HAP-1 (cell line): ENCODE measurements at places on chromosomes 11 and 22.

DNA sequence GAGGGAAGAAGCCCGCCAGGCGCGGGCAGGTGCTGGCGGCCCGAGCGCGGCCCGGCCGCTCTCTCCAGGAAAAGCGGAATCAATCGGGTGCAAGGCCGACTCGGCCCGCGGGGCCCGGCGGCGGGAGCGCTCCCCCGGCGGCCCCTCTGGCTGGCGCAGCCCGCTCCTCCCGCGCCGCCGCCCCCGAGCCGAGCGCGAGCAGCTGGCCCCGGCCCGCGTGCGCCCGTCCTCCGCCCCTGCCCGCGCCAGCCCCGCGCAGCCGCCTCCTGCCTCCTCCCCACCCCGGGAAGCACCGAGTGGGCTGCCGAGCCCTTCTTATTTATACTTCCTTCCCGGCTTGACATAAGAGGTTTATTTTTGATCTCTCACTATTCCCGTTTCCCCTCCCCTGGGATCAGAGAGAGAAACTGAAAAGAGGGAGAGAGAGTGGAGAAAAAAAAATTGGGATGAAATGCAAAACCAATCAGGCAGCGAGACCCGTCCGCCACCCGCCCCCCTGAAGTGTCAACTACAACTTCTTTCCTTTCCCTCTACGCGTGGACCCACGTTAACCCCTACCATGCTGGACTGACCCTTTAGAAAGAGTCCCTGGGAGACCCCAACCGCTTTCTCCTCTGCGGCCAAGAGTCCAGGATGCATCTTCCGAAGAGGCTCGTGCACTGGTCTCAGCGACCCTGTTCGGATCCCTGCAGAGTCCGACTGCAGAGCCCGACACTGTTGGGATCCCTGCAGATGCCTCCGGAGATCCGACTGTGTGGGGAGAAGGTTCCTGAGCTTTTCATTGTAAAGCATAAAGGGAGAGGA, at the start of gene ADAMTS8:
TSS of gene ADAMTS8 (minus strand) at position 294 of the 804 bp plus-strand sequence. CDS start 323 bp downstream, outside the sequence.
- DNase-seq = no peak

GRCh38 chr22:50115693-50116092, 25.9 kb downstream of the MOV10L1 start:
- DNase-seq = no peak

GRCh38 chr11:130416906-130417305, 11.5 kb downstream of the ADAMTS8 start:
- no peak for DNase-seq

DNA sequence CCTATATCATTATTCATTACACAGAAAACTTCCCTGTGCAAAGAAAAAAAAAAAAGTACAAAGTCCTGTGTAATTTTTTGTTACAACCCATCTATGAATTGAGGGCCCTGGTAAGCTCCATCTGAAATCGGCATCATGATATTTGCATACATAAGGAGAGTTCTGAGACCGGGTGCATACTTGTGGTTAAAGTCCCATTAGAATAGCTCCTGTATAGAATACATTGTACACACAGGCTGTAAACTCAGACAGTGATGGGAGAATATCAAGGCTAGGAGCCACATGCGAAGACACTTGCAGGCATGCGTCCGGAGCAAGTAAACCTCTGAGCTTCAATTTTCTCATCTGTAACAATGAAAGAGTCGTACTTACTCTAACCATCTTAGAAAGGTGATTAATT, 353.2 kb downstream of the ETS1 start:
- no peak for DNase-seq

DNA sequence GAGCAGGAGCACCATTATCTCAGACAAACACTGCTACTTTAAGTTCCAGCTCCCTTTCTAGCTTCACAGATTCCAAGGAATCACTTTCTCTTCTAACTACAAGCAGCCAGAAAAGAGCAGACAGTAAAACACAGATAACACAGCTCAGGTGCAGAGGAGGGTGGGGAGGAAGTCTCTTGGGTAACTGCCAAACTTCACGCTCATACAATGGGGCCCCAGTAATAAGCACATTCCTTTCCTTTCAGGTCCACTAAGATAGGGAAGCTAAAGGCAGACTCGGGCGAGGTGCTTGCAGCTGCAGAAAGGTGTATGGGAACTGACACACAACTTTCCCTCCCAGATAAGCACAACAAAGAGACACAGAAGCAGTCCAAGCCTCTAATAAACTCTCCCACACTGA, 69.2 kb upstream of the OR9G4 start:
- no peak for DNase-seq

DNA sequence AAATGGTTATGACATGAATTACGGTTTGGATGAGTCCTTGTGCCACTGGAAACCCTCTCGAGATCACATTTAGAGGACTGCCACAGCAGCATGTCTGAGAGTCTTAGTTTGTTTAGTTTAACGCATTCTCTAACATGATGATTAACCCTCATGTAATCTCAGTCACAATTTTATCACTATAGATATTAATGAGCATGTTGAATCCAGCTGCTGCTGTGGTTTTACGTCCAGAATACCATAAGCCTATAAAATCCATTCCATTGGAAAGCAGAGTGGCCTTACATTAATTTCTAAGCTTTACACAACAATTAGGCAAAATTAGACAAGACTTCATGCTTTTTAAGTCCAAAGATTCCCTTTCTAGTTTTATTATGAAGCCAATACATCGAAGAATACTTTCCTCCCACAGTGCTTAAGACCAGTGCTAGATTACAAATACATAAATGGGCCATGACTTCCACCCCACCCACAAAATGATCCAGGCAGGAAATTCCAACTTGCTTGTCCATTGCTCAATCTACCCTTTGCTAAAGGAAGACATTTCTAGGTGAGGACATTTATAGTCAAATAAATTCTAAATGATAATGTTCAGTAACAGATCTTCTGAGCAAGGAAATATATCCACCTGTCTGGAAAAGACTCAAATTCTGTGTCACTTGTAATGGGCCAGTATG, 3.5 kb upstream of the ELMOD1 start:
- no peak for DNase-seq

DNA sequence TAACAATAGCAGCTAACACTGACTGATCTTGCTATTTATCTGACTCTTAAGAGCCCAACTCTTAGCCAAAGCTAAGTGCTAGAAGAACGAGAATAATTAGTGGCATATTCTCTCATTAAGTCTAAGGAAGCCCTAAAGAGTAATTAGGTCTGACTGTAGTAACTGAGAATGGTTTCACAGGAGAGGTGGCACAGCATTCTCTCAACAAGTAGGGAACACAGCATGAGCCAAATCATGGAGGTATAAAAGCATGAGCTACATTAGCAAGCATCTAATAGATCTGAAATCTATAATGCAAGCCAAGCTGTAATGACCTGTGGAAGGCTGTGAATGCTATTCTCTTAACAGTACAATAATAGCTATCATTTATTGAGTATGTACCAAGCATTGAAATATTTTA, 230.6 kb downstream of the TTC28 start:
- no peak for DNase-seq

DNA sequence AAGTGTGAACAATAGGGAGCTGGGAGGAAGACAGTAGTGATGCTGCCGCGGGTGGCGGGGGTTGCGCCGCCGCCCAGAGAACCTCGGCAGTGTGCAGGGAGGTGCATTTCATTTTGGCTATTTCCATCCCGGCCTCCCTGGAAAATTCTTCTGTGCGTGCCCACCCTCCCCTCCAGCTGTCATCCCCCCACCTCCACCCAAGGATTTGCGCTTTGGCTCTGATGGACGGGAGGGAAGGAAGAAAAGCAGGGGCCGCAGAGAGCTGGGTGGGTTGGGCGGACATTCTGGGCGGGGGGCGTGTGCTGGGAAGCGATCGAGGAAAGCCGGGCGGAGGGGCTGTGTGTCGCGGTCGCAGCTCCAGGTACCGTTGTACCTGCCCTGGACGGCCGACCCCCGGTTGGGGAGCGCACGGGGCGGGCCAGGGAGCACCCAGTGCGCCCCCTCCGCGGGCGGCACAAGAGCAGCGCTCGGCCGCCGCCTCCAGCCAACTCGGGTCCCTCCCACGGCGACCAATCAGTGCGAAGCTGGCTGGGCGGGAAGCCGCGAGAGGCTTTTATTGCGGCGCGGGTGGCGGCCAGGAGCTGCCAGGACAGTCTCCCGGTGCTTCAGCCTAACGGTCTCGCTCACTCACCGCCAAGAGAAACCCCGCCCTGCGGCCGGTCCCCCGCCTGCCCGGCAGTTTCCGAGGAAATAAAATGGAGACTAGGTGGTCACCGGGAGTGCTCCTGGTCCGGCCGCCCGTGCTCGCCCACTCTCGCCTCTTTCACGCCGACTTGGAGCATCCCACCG, 1.6 kb downstream of the NCAM1 start:
- DNase-seq = no peak

GRCh38 chr11:120019191-120019590, 118.7 kb downstream of the TRIM29 start:
- no peak for DNase-seq

DNA sequence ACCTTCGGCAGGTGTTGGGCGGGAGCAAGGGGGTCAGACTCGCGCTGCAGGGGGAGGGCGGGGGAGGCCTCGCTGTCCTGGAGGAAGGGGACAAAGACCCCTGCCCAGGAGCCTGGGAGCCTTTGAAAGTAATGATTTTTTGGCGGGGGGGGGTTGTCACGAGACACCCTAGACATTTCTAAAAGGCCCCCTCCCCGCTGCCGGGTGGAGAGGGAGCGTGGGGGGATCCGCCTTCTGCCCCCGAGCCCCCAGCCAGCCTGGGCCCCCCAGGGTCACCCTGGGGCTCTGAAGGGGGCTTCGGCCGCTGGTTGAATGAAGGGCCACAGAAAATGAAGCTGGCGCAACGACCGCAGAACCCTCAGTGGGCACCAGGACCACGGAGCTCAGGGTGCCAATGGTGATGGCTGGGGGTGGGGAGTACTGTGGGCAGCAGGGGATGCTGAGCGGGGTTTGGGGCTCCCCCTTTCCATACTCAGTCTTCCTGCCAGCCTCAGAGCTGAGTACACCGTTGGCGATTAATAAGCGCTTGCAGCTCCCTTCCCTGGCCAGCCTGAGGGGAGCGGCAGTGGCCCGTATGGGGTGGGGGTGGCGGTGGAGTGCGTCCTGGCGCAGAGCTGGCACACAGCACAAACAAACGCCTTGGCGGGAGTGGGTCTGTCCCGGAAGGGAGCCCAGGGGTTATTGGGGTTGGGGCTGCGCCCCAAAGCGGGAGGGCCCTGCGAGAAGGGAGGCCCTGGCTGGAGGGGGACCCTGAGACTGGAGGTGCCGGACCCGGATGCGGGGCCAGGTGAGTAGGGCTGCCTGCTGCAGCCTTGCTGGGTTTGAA, 1.2 kb upstream of the DUSP8 start:
- DNase-seq = no peak

DNA sequence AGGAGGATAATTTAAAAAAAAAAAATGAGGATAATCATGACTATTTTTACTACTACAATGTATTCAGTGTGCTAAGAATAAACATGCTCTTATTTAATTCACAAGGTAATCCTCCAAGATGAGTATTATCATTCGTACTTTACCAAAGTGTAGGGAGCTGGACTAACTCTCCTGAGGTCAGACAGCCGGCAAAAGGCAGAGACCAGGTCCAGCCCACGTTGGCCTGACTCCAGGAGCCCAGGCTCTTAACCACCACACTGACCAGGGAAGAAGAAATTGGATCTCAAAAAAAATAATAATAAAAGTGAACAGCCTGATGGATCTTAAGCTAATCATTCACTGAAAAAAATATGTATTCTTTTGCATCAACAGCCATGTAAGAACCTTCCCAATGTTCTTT, 25.2 kb downstream of the PLAAT3 start:
- DNase-seq = no peak

DNA sequence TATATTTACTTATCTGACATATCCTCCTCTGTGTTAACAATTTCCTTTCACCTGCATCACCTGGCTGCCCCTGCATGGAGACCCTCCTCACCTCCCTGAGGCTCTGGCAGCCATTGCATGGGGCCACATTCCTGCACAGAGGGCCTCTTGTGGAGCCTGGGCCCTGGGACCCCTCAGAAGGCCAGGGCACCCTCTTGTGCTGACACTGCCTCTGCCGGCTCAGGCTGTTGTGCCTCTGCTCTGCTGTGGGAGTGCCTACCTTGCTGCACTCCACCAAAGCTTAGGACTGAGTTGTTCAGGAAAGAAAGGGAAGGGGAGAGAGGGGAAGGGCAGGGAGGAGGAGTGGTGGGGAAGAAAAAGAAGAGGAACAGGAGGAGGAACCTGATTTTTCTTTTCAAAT, 194.5 kb downstream of the ADAMTS15 start:
- no peak for DNase-seq

DNA sequence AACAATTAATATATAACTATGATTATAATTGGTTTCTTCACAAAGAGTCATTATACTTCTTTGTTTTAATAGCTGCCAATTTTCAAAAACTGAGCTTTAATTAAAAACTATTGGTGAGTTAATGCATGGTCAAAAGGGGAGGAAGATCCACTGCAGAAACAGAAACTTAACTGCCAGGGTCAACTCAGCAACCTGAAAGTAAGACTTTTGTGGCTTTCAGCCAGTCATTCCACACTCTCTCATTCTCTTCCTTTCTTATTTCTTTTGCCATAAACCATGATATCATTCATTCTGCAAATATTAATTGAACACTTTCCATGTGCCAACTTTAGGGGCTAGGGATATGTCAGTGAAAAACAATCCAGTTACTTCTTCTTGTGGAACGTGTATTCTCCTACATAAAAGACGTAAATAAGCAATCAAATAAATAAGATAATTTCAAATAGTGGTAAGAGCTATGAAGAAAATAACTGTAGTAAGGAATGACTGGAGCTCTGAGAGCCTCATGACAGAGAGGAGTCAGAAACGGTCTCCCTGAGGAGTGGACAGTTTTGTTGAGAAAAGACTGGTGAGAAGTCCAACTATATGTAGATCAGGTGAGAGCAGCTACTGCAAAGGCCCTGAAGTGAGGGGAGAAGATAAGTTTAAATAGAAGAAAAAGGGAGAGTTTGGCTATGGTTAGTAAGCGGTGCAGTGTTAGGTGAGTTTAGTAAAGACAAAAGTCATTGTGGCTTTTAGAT, 130.5 kb downstream of the GRIA4 start:
- DNase-seq = no peak

- no peak for DNase-seq
Observed at GRCh38 chr11:129298988-129299387, 76.7 kb upstream of the BARX2 start.

- DNase-seq = no peak
Observed at GRCh38 chr11:19359221-19360000, 118.7 kb upstream of the E2F8 start.

DNA sequence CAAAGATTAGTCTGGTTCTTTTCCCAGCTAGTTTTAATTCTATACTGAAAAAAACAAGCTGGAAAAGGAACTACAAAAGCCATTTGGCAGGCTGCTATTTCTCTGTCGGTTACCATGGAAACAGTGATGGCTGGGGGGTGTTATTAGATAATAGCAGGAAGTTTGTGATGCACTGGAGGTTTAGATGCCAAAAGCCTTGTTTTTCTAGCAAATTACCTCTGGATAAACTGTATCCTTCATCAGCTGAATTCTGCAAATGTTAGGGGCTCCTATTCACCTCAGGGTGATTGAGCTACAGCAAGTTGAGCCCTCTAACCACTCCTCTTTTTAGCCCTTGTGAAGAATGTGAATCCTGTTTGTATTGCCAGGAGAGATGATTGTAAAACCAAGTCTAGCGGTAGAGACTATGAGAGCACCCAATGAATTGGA, 25.2 kb downstream of the ALKBH3 start:
- DNase-seq = no peak

GRCh38 chr11:80281194-80281593, 840.4 kb upstream of the TENM4 start:
- DNase-seq = no peak
